ENCODE measurements at places on chromosomes 4 and X.
A peak's percentile ranks its signal among the peaks of the same experiment; 100 is the strongest.

GRCh38 chr4:38982361-38983095 is 49.7 kb downstream of the TMEM156 start:
- no peak for DNase-seq

GRCh38 chrX:46755671-46756070 is 3.2 kb downstream of the SLC9A7 start:
- no peak for DNase-seq

GRCh38 chrX:110050901-110051300 is 48.0 kb downstream of the TMEM164 start:
- DNase-seq = no peak

DNA sequence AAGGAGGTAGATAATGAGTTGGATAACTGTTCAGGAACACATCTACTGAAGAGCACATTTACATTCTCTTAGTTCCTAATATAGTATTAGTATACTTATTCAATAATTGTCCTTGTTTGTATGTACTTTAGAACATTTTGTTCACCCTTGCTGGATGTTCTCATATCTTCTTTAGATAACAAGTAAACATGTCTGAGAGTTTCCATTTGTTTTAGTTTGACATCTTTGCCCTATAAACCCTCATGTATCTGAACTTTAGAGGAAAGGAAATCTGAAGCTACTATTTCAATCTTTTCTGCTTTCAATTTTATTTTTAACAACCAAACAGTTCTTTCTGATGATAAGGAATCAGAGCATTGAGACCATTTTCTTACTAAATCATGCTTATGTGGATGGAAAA is 518.6 kb downstream of the RPA4 start:
- DNase-seq = no peak

DNA sequence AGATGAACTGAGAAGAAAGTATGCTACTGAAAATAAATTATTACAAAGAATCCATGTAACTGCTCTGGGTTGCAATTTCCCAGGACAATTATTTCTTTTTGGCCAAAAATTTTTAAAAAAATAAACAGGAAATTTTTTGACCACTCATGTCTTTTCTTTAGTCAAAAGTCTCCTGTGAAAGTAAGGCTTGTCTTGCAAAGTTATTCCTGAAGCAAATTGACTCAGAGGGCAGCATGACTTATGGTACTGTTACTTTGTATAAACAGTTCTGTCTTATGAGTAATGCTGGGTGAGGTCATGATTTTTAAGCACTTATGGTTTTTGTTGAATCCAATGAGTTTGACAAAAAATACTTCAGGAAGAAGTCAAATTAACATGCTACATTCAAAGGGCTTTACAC is 292.8 kb upstream of the ARSJ start:
- DNase-seq = no peak

DNA sequence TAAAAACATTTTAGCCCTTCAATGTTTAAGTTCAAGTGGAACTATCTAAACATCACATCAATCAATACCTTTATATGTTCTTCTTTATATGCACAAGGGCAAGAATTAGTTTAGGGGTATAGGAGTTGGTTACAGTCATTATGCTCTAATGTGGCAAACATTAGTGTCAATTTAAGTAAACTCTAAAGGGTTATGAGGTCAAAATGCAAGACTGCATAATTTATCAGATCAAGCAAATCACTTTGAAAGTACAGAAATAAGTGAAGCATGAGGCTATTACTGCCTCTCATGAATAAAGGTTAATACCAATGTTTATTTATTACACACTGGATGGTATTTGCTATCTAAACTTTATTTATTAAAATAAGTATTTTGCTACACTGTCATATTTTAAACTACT is 59.7 kb downstream of the MAB21L2 start:
- no peak for DNase-seq

GRCh38 chrX:40734971-40735324 is 394 bp downstream of the MED14 start:
- DNase-seq = no peak

GRCh38 chr4:151922306-151922705 is 161.5 kb upstream of the GATB start:
- no peak for DNase-seq

DNA sequence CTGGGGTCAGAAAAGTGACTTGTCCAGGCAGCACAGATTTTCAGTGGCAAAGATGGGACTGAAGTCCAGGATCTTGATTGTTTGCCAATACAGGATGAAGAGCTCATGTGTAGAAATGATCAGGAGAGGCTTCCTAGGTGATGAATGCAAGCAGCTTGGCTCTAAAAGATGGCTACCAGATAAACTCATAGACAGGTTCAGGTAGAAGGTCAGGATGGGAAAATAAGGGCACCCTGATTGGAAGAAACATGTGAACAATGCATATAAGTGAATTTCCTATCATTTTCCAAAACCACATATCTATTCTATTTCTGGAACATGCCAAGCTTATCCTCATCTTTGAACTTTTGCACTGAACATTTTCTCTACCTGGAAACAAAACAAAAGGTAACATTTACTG is 87.7 kb downstream of the FAM13A start:
- no peak for DNase-seq

DNA sequence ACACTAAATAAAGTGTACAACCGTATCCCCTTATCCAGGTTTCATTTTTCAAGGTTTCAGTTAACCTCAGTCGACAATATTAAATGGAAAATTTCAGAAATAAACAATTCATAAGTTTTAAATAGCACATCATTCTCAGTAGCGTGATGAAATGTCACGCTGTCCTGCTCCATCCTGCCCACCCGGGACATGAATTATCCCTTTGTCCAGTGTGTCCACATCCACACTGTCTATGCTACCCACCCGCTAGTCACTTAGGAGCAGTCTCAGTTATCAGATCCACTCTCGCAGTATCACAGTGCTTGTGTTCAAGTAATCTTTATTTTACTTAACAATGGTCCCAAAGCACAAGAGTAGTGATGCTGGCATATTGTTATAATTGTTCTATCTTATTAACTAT is 54.7 kb downstream of the FRYL start:
- no peak for DNase-seq

DNA sequence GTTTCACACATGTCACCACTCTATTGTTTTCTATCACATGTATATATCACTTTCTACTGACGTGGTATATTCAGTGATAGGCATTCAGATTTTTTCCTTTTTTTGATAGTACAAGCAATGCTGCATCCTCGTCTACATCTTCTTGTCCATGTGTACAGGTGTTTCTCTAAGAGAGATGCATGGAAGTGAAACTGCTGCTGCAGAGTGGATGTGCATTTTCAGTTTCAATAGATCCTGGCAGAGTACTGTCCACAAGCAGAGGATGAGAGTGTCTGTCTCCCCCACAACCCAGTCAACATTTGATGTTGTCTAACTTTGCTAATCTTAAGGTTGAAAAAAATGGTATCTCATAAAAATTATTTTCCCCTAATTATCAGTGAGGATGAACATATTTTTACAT is 194.0 kb upstream of the CASK start:
- DNase-seq = no peak

GRCh38 chrX:122135070-122135469 is 1049.0 kb upstream of the GRIA3 start:
- DNase-seq = no peak

DNA sequence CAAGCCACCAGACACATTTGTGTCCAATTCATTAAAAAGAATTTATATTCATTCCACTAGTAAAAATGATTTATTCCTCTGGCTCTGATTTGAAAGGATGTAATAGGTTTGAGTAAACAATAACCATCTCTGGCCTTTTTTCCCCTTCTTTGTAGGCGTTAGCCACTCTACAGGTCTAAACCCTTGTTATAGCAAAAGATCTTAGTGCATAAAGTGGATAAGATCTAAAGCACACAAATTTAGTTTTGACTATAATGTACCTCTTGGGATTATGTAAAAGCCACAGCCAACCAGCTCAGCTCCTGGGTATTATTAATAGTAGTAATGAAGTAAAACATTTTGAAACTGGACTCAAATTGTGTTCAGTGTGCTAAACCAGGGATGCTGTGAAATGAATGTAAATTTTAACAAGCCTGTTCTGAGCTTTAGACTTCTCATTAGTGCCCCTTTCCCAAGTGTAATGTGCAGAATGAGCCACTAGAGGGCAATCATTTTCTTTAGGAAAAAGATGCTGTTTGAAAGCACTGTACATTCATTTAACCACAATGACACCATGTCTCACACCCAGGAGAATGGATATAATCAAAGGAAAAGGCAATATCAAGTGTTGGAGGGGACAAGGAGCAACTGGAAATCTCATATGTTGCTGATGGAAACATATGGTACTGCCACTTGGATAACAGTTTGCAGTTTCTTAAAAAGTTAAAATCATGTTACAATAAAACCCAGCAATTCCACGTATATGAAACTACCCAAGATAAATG is 69.7 kb downstream of the KLHL8 start:
- DNase-seq = peak; percentile 75

GRCh38 chr4:183971929-183972490 is 66.9 kb downstream of the STOX2 start:
- no peak for DNase-seq

DNA sequence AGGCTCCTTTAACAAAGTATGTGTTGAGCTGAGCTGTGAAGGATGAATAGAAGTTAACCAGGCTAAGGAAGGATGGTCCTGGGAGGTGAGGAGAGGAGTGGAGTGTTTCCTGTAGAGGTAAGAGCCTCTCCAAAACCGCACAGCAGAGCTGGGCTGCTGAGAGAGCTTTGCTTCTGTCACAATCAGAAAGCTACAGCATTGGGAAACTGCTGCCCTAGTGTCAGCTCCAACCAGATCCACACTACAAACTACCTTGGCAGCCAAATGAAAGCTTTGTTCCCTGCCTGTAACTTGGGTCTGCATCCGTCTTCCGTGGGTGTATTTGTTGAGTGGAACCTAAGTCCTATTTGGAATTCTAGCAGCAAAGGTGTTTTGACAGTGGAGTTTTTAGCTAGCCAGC is 91.8 kb downstream of the REPS2 start:
- DNase-seq = no peak

GRCh38 chr4:161538941-161539340 is 624.9 kb downstream of the FSTL5 start:
- DNase-seq = no peak

DNA sequence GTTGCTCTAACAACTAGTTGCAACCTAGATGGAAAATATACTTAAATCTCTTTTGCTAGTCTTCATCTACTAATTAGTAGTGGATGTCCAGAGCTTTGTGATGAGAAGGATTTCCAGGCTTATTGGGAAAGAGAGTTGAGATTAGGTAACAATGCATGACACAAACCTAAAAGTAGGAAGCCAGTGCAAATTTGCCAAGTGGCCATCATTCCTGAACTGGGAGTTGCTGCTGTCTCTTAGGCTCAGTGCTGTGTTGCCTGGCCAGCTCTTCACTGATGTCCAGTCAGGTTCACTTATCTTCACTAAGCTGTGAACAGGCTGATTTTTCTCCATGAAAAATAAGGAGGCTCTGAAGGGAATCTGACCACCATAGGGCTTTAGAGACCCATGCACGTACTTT is 105.6 kb upstream of the AMOT start:
- no peak for DNase-seq

GRCh38 chr4:82508806-82509428 is 52.9 kb downstream of the TMEM150C start:
- DNase-seq = no peak

- no peak for DNase-seq
These were observed 30.0 kb downstream of the SHROOM2 start for GRCh38 chrX:9816084-9816700.

GRCh38 chr4:78611215-78611558 is 59.6 kb downstream of the ANXA3 start:
- DNase-seq = no peak

DNA sequence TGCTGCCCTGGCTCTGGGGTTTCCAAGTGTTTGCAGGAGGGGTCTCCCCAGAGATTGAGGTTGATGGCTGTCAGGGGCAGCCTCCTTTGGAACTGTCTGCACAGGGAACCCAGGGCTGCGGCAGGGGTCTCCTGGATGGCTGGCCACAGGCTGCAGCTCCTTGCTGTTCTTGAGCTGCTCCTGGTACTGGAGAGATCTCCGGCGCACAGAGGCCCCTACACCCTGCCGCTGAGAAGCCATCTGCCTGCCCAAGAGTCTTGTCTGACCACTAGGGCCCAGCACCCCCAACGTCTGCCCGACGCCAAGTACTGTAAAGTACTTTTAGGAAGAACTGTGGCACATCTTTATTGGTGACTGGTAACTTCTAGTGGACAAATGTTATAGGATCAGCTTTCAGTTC is 13.5 kb downstream of the STIM2 start:
- no peak for DNase-seq

DNA sequence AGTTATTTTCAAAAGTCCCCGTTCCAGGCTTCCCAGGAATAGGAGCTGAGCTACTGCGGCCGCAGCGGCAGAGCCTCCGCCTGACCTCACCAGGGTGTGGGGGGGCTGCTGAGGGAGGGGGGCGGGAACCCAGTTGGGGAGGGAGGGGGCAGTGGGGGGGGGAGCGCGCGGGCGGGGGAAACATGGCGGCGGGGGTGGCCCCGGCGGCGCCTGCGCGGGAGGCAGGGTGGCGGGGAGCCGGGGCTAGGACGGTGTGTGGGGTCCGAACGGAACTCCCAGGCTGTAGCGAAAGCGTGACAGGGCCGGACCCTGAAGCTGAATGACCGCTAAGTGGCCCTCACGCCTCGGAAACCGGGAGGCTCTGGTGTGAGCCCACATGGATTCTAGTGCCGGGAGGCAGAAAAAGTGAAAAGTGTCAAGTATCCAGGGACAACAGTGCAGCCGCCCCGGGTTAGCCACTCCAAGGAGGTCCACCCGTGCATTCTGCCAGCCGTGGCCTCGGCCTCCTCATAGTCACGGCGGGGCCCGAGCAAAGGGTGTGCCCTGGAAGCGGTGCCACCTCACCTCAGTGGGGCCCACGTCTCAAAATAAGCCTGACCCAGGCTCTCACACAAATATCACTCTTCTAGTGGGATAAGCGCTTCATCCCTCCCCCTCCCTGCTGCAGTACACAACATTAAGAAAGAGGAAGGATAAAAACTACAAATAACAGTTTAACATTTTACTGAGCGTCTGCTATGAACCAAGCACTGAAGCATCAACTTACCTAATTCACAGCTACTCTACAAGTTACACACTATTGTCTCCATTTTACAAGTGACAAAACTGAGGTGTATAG is at the start of gene KLHL13:
Gene KLHL13, minus strand, starts transcription at position 98 of the 838 bp plus-strand sequence. CDS start 88,337 bp downstream, outside the sequence.
- DNase-seq = peak; percentile 29

- no peak for DNase-seq
These were observed 16.3 kb downstream of the CD38 start for GRCh38 chr4:15794426-15794825.

- no peak for DNase-seq
These were observed 37.5 kb upstream of the BRS3 start for GRCh38 chrX:136450050-136450830.

GRCh38 chr4:142516686-142517526 is 329.2 kb downstream of the INPP4B start:
- no peak for DNase-seq

- no peak for DNase-seq
These were observed 191.2 kb upstream of the LNX1 start for GRCh38 chr4:53782458-53782845.

Data from renal cortex interstitium (tissue), 15 donors.